ENCODE measurements at places on chromosomes 16 and 17.
A peak's percentile ranks its signal among the peaks of the same experiment; 100 is the strongest.

- no peak overlapping the region for H3K27ac ChIP-seq
- H3K4me1 ChIP-seq = no peaks in the 10 kb centered on the region
- H3K27me3 ChIP-seq = peaks cover 13% of the 10 kb centered on the region
- peak; percentile 39 for DNase-seq
- no peak overlapping the region for H3K4me3 ChIP-seq
These were observed 13.4 kb downstream of the WFDC1 start for GRCh38 chr16:84308120-84308519.

DNA sequence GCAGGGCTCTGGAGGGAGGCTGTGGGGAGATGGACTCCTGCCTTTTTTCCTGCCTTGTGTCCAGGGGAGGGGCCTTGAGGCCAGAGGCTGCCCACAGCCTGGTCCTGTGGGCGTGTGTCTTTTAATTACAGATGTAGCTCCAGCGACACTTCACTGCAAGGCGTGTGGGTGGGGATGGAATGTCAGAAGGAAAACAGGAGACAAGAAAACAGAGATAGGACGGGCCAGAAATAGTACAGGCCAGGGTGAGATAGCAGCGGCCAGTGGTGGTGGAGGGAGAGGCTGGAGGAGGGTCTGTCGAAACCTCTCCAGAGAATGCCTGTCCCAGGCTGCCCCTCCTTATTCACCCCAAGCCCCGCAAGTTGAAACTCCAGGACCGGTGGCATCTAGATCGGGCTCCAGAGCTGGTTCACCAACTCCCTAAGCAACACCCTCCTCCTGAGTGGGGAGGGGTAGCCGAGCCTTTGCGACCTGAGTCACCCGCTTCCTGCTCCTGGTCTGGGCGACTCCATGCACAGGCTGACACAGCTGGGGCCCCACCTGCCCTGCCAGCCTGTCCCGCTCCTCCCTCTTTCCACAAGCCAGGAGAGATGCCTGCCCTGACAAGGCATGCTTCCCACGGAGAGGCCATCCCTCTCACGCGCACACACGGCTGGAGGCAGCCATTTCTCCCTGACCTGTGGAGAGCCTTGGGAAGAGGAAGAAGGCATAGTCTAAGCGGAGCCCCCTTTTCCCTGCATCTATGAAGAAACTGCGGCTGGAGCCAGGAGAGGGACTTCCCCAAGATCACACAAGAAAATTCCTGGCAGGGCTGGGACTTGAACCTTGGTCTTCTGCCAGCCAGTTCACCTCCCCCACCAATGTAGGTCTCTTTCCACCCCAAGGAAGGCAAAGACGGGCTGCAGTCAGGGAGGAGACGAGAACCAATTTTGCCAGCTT lies 6.6 kb upstream of the JUP start:
- no peaks in the 10 kb centered on the region for H3K36me3 ChIP-seq
- H3K27ac ChIP-seq = no peak overlapping the region
- H3K27me3 ChIP-seq = no peaks in the 10 kb centered on the region

DNA sequence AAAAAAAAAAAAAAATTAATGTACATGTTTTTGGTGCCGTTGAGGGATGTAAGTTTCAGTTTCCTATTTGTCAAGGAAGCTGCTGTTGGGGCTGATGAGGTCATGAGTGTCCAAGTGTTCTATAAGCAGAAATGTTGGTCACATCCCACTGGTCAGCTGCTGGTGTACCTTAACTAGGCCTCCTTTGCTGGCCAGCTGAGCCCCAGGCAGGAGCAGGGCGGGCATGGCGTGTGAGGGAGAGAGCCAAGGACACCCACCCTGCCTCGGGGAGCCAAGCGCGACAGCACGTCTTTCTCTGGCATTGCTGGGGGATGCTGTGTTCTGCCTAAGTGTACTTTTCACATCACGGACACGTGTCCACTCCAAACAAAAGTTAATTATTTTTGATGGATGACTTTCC lies 108.1 kb upstream of the CDC42EP4 start:
- H3K4me1 ChIP-seq = peaks cover 8% of the 10 kb centered on the region
- no peak for DNase-seq
- no peaks in the 10 kb centered on the region for H3K27me3 ChIP-seq
- H3K4me3 ChIP-seq = no peak overlapping the region

GRCh38 chr16:66617010-66617434 lies 12.5 kb downstream of the CMTM3 start:
- peaks cover 17% of the 10 kb centered on the region for H3K36me3 ChIP-seq
- no peak overlapping the region for H3K27ac ChIP-seq
- DNase-seq = no peak

DNA sequence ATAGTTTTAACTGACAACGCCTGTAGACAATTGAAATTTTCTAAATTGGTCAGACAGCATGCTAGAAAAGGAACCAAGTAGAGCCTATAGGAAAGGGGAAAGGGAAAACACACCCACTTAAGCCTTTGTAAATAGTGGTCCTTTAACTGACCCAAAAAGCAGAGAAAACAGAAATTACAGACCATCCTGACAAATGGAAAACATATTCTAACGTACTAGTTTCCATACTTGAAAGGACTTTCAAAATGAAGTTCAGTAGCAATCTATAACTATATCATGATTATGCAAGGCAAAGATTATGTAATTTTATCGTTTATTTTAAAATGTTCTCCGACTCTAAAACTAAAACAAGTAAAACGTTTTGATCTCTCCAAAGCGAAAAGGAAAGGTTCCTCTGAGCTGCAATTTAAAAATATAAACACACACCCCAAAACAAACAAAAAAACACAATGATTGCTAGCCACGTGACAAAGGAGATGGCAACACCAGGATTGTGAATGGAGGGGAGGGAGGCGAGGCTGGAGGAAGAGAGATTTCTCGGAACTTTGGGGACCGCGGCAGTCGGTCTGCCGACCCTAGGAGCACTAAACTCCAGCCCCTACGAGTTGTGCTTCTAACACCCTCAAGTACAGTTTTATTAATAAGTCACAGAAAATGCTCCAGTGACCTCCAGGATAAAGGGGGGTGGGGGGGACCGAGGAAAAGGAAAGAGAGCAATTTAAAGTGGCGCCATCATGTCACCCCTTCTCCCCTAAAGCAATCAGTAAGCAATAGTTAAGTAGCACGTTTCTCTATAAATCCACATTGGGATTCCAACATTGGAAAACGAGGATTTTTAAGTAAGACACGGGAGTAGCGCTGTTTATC lies 1.7 kb downstream of the KANSL1 start:
- H3K4me1 ChIP-seq = peaks cover 34% of the 10 kb centered on the region
- H3K27me3 ChIP-seq = no peaks in the 10 kb centered on the region
- peak; percentile 59 for DNase-seq
- peak overlapping the region; percentile 91 for H3K27ac ChIP-seq
- H3K4me3 ChIP-seq = peak overlapping the region; percentile 72

DNA sequence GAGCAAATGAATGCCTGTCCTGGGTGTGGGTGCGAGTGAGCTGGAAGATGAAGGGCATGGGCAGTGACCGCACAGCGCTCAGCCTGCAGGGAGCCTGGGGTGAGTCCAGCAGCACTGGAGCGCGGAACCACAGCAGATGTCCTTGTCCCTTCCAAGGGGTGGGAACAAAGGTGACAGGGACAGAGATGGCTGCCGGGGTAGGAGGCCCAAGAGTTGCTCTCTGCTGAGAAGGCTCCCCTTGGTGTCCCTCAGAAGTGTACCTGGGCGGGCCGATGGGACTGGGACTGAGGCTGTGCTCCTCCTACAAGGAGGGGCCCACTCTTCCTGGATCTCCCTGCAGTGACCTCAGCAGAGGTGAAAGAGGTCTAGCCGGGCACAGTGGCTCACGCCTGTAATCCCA lies 7.6 kb upstream of the PGAP6 start:
- no peak overlapping the region for H3K4me3 ChIP-seq
- H3K4me1 ChIP-seq = no peaks in the 10 kb centered on the region
- no peak overlapping the region for H3K27ac ChIP-seq
- no peaks in the 10 kb centered on the region for H3K36me3 ChIP-seq

GRCh38 chr16:79497606-79498350 lies 102.8 kb downstream of the MAF start:
- no peaks in the 10 kb centered on the region for H3K27me3 ChIP-seq
- H3K27ac ChIP-seq = no peak overlapping the region
- no peaks in the 10 kb centered on the region for H3K36me3 ChIP-seq
- no peaks in the 10 kb centered on the region for H3K4me1 ChIP-seq
- DNase-seq = no peak

GRCh38 chr16:8408855-8409567 lies 181.3 kb downstream of the TMEM114 start:
- H3K4me3 ChIP-seq = no peak overlapping the region
- H3K4me1 ChIP-seq = no peaks in the 10 kb centered on the region
- no peaks in the 10 kb centered on the region for H3K27me3 ChIP-seq
- no peak for DNase-seq

- H3K4me3 ChIP-seq = no peak overlapping the region
- H3K27ac ChIP-seq = no peak overlapping the region
- H3K4me1 ChIP-seq = no peaks in the 10 kb centered on the region
- no peaks in the 10 kb centered on the region for H3K36me3 ChIP-seq
- DNase-seq = no peak
These were observed 18.1 kb downstream of the KCNJ2 start for GRCh38 chr17:70187383-70187782.

DNA sequence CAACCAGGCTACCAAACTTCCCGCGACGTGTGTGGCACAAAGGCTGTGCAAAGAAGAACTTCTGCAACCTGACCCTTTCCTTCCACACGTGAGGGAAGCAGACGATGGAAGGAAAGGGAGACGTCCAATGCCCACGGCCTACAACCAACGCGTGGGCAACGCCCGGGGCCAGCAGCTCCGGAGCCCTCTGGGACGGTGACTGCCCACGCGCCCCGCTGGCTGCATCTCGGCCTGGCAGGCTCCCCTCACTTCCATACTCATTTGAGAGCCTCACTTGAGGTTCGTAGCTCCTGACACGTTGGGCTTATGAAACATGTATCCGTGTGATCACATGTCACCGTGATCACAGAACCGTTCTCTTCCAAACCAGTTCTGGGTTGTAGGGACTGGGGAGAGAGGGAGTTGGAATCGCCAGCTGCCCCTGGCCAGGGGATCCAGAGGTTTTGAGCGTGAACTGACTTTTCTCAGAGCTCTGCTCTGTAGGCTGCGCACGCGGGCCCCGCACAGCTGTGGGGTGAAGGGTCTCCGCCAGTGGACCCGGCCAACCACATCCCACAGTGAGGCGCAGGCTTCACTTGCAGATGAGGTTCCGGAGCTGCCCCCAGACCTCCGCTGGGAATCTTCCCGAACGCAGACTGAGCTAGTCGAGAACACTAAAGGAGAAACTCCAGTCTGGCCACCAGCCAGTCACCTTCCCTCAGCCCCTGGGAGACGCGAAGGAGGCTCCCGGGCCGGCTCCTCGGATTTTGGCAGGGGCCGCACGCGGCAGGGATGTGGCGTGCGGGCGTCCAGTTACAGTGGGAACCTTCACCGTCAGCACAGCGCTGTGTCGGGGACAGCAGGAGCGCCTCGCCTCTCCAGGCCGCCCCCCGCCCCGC lies 1.0 kb downstream of the LMF1 start:
- peaks cover 6% of the 10 kb centered on the region for H3K36me3 ChIP-seq
- H3K4me3 ChIP-seq = peak overlapping the region; percentile 94
- H3K4me1 ChIP-seq = peaks cover 12% of the 10 kb centered on the region
- DNase-seq = peak; percentile 41
- H3K27me3 ChIP-seq = no peaks in the 10 kb centered on the region
- H3K27ac ChIP-seq = peak overlapping the region; percentile 80

GRCh38 chr16:69938981-69939820 lies 11.9 kb upstream of the CLEC18A start:
- no peaks in the 10 kb centered on the region for H3K36me3 ChIP-seq
- no peaks in the 10 kb centered on the region for H3K4me1 ChIP-seq
- no peak overlapping the region for H3K4me3 ChIP-seq
- no peak for DNase-seq

DNA sequence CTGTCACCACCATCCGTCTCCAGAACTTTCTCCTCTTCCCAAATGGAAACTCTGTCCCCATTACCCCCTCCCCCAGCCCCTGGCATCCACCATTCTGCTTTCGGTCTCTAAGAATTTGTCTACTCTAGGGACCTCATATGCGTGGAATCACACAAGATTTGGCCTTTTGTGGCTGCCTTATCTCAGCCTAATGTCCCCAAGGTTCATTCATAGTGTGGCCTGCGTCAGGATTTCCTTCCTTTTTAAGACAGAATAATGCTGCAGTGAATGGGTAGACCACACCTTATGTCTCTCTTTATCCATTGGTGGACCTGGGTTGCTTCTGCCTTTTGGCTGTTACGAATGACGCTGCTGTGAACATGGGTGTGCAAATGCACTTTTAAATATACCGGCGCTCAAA lies 139.7 kb upstream of the PLCG2 start:
- H3K4me1 ChIP-seq = peaks cover 8% of the 10 kb centered on the region
- DNase-seq = no peak
- H3K27me3 ChIP-seq = no peaks in the 10 kb centered on the region
- H3K27ac ChIP-seq = no peak overlapping the region

DNA sequence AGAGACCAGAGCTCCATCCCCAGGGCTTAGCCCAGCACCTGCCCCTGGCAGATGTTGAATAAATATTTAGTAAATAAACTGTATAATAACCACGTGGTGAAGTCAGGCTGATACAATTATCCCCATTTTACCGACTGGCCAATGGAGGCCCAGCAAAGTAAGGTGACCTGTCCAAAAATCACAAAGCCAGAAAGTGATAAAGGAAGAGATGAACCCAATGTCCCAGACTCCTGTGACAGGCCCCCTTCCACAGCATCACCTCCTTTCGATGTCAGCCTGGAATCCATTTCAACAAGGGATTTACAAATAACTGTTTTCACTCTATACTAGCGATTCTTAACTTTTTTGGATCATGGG lies 5.5 kb downstream of the TVP23A start:
- no peak overlapping the region for H3K27ac ChIP-seq
- H3K4me1 ChIP-seq = no peaks in the 10 kb centered on the region
- H3K4me3 ChIP-seq = no peak overlapping the region
- peaks cover 10% of the 10 kb centered on the region for H3K27me3 ChIP-seq
